D341Med (cell line): ENCODE measurements at places on chromosomes 1 and 21.

- DNase-seq: no peak
Observed at GRCh38 chr1:106768077-106768476, 288.4 kb upstream of the PRMT6 start.

- DNase-seq: no peak
Observed at GRCh38 chr1:159983681-159984080, 29.6 kb upstream of the SLAMF9 start.

DNA sequence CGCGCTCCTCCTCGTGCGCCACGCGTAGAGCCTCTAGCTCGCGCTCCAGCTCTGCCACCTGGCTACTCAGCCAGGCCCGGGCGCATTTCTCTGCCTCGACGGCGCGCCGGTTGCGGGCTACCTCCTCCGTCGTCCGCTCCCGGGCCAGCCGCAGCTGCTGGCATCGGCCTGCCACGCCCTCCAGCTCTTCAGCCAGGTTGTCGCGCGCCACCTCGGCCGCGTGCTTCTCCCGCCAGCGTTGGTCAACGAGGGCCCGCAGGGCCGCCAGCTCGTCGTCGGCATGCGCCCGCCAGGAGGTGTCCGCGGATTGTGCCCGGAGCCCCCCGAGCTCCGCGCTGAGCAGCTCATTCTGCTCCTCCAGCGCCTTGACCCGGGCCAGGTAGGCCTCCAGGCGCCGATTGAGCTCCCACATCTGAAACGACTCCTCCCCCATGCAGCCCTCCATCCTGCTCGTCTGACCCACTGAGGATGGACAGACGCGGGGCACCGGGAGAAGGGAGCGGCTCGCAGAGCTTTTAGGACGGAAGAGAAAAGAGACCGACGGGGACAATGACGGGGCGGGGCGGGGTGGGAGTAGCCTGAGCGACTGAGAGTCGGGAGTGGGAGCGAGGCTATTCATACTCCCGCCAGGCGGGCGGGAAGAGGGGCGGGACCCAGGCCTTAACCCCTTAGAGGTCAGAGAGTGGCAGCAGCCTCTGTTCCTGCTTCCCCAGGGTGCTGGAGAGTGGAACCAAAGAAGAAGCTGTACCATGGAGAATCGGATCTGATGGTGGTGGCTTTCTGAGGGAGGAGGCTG is at the start of gene NES:
NES (minus strand) TSS at position 588 of the 796 bp plus-strand sequence; CDS start at position 445, 143 bp downstream.
- peak; percentile 70 for DNase-seq

GRCh38 chr21:38968887-38969543 is 163.3 kb downstream of the ETS2 start:
- no peak for DNase-seq

DNA sequence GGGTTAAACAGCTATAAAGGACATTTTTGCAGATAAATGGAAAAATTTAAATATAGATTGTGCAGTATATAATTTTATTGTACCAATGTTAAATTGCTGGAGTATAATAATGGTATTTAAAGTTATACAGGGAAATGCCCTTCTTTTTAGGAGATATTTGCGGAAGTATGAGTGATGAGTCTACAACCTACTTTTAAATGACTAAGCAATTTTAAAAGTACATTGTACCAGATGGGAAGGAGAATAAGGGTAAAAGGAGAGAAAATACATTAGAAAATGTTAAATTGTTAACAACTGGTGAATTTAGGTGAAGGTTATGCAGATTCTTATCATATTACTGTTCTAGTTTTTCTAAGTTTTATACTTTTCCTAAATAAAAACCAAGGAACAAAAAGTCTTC is 91.8 kb downstream of the ZZZ3 start:
- DNase-seq: no peak

GRCh38 chr1:232878086-232878485 is 72.3 kb upstream of the NTPCR start:
- DNase-seq: no peak

- no peak for DNase-seq
Observed at GRCh38 chr1:33132549-33132948, 49.3 kb downstream of the TRIM62 start.

GRCh38 chr1:181142096-181142958 is 53.8 kb downstream of the IER5 start:
- peak; percentile 96 for DNase-seq

DNA sequence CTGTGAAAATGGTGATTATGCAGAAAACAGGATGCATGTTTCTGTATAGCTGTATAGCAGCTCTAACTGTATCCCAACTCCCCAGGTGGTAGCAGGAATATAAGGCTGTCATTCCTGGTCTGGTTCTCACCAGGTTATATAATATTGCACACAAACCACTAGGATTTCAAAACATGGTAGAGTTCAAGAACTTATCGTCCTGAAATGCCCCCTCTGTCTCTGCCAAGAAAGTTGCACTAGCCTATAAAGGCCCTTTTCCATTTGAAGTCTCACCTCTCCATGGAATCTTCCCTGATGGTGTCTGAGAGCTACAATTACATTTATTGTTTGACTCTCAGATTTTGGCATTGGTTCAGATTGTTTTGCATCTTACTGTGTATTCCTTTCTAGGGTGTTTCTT is 184.9 kb upstream of the FAM78B start:
- no peak for DNase-seq

DNA sequence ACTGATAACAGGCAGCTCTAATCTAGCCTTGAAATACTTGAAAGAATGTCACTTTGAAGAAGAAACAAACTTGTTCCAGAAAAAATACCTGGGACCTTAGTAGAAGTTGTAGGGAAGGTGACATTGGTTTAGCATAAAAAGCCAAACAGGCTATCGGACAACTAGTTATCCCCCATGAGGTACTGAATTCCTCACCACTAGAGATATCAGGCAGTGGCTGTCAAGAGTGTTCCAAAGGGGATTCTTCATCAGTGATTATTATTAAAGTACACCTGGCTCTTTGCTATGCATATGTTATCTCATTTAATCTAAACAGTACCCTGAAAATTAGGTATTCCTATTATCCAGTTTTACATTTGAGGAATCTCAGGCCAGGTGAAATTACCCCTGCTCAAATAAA is 13.1 kb upstream of the HMGN2 start:
- no peak for DNase-seq

GRCh38 chr1:116690849-116691406 is 23.4 kb upstream of the IGSF3 start:
- DNase-seq: no peak

GRCh38 chr1:170340308-170340707 is 191.7 kb upstream of the GORAB start:
- no peak for DNase-seq

DNA sequence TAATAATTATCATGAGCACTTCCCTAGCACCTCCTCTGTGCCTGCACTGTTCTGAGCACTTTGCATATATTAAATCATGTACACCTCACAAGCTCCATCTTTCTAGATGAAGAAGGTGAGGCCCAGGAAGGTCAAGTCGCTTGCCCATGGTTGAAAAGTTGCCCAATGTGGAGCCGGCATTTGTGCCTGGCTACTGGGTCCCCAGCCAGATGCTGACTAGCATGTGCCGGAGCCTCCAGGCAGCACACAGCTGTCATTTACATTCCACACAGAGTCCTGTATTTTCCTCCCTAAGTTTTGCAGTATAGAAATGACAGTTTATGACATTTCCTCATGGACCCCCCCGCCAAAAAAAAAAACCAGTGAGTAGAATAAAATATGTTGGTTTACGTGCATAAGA is 94.3 kb downstream of the BCAR3 start:
- DNase-seq: no peak

DNA sequence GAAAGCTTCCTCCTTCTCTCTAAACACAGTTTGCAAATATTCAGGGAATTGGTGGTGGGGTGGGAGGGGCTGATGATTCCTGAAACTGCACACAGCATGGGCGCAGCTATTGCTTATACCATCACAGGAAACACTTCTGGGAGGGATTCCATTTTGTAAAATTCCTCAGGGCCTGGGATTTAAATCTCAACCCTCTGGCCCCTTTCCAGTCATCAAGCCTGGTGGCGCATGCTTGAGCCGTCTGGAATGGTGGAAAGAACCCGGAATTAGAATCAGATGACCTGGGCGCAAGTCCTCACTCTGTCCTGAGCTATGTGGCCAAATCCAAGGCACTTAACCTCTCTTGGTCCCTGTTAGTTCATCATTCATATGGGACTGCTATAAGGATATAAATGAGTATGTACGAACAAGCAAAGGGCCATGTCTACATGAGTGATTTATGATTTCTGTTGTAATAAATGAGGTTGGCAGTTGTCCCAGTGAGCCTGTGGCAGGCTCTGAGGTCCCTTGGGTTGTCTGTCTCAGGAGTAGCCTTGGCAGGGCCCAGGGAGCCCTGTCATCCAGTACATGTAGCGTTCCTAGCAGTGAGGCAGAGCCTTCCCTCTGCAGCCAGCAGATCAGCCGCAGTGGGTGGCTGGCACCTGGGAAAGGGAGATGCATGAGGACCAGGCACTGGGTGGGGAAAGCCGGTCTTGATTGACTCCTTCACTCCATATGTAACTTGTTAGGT is 72.0 kb downstream of the MAN1C1 start:
- no peak for DNase-seq

DNA sequence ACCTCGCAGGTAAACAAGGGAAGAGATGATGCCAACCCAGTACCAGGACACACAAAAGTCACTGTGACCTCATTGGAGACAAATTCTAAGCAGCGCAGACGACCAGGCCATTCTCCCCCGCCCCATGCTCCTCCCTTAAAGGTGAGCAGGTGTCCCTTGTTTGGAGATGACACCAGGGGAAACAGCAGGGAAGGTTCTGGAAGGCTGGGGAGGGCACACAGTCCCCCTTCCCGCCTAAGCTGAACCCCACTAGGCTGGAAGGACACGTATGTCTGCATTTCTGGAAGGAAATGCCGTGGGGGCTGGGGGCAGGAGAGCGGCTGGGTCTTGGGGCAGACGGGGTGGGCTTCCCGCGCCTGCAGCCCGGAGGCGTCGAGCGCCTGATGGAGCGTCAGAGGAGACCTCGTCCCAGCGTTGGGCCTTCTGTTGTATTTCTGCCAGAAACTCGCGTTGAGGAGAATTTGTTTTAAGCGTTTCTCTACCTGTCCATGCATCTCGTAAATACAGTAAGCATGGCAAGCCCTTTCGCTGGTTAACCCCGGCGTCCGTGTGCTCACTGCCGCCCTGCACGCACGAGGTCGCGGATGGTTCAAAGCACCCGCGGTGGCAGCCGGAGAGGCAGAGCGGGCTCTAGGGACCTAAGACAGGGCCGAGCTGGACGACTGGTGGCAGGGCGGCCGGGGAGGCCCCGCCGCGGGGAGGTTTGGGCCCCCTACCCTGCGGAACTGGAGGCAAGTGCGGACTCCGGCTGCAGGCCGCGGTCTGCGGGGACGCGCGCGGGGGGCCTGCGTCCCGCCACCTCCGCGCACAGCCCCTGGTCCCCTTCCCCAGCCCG is 1.2 kb upstream of the LHX4 start:
- peak; percentile 67 for DNase-seq

DNA sequence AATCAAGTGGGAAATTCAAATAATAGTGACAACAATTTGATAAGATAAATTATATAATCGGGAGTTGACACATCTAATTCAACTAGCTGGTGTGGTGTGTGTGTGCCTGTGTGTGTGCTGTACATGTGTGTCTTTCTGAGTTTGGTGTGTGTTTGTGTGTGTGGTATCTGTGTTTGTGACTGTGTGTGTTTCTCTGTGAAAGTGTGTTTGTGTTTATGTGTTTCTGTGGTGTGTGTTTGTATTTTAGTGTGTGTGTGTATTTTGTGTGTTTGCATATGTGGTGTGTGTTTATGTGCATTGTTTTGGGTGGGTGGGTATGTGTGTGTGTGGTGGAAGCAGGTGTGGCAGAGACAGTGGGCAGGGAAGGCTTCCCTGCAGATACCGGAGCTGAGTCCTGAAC is 4.8 kb upstream of the DSCAM start:
- DNase-seq: no peak

DNA sequence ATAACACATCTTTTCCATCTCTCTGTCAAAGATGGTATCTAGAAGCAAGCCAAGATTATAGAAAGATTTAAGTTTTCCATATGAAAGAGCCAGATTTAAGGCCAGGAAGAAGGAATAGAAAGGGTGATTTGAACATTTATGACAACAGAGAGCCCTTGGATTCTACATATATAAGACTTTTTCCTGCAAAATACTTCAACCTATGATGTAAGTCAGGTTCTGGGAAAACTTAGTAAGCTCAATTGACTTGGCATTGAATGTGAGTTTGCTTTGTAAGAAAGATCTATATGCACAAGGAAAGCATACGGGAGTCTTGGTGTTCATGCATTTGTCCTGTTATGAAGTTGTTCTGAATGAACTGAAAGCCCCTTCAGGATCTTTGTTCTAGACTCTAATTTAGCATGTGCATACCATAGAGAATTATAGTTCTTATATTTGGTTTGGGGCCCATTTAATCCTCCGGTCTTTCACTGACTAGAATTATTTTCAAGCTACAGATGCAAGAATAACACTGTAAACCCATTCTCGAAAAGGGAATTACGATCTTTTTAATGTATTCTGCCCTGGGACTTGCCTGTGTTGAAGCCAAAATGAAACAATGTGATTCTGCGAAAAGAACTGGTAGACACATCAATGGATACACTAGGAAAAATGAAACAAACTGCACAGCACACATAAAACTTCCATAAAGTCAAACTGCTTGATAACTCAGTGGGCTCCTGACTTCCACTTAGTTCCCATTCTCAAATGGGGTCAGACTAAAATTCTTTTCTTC is 152.8 kb downstream of the DISP1 start:
- no peak for DNase-seq

- no peak for DNase-seq
Observed at GRCh38 chr1:113226148-113226547, 153.2 kb downstream of the LRIG2 start.

DNA sequence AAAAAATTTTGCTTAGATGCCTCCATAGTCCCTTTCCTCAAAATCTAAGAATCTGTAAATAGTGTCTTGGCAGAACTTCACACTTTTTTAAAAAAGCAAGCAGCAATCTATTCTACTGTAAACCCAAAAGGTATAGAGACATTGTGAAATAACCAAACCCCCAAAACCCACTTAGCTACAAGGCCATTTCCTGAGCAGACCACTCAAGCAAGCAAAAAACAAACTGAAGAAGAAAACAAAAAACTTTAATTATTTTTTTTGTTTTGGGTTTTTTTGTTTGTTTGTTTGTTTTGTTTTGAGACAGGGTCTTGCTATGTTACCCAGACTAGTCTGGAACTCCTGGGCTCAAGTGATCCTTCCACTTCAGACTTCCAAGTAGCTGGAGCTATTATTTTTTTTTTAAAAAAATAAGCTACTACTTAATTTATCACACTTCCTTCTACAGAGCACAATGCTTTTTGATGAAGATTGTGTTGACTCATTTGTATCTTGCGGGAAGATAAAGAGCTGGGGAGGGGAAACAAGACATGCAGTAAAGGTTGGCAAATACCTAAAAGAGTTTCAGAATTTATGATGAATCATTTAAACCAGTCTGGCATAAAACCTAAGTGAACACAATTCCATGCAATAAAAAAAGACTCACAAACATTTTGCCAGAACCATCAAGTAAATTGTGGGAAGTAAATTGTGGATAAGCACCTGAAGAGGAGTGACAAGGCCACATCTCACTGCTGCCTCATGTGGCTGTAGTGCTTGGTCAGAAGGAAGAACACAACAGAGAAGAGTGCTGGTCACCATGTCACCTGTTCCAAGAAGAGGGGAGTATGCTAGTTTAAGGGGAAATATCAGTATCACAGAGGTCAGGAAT is 2.7 kb upstream of the PTPN22 start:
- DNase-seq: no peak

- no peak for DNase-seq
Observed at GRCh38 chr1:116405241-116406135, 32.4 kb downstream of the ATP1A1 start.

- no peak for DNase-seq
Observed at GRCh38 chr1:18719786-18720451, 89.3 kb downstream of the PAX7 start.
